Omental fat pad (tissue), 4 donors: ENCODE measurements at places on chromosomes 5 and 9. TPM values are rescaled to one million over a fixed set of nuclear protein-coding genes. Genes with fewer than 3 reads are reported as not detected.

The CCNO gene
- not detected for total RNA-seq

The PRLR gene
- 0.38 TPM for total RNA-seq

The ABO gene
- 1.8 TPM for total RNA-seq

The ADAMTS2 gene
- total RNA-seq: 61.9 TPM

The ALDH1A1 gene
- 127 TPM for total RNA-seq

The ARSB gene
- 22.7 TPM for total RNA-seq

- DNase-seq: no peak
These were observed 50.5 kb downstream of the HACD4 start for GRCh38 chr9:20980832-20981455.

- no peak for DNase-seq
These were observed 7.1 kb downstream of the ABCA2 start for GRCh38 chr9:137020771-137021567.

DNA sequence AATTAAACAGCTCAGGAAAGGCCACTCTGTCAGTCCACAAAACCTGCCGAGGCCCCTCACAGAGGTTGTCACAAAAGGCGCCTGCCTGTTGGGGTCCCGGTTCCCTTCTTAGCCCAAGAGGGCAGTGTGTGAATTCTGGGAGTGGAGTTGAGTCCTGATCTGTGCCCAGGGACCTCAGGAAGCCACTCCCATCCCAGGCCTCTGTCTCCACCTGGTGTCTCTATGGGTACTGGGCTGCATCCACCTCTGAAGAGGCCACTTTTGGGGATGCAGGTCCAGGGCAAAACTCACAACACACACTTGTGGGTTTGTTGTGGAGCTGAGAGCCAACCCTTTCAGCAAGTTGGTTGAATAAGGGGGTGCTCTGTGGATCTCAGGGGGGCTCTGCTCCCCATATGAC, 74.3 kb upstream of the STXBP1 start:
- DNase-seq: no peak

GRCh38 chr5:140637371-140638100, 1.7 kb upstream of the TMCO6 start:
- DNase-seq: no peak

GRCh38 chr5:61641748-61642565, 309.9 kb downstream of the ZSWIM6 start:
- DNase-seq: no peak

DNA sequence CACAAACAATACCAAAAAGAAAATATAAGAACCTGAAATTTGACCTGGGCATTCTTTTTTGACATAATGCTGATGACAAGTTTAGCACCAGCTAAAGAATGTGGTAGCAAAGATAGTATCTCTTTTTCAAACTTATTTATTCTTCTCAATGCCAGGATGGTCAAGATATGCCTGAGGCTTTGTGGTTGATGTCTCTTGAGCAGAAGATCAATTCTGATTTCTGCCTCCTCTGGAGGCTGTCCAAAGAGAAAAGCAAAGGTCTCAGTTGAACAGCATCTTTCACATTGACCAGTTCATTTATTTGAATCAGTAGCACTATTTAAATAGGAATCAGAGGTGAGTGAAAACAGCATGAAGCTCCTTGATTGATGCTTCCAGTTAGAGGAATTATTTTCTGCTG, 588.2 kb downstream of the HTR1A start:
- no peak for DNase-seq

GRCh38 chr5:120155873-120156272, 308.2 kb upstream of the PRR16 start:
- no peak for DNase-seq
